CD4-positive, alpha-beta T cell treated with Interleukin-15 for 4 hours (primary cell): ENCODE measurements at places on chromosomes 13 and 19.

DNA sequence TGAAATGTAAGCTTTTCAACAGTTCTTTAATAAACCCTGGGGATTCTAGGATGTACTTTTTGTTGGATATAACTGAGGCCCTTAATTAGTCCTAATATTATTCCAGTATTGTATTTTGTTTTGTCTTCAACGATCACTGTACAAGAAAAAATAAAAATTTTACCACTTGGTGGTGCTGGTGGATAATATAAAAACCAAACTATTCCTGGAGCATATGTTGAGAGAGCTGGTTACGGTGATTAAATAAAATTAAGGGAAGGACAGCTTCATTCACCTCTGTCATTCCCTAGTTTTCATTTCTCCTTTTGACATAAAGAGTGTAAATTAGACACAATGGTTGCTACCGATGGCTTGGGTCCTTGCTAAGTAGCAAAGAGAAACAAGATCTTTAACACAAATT, 598.6 kb upstream of the PCDH20 start:
- DNase-seq = no peak

DNA sequence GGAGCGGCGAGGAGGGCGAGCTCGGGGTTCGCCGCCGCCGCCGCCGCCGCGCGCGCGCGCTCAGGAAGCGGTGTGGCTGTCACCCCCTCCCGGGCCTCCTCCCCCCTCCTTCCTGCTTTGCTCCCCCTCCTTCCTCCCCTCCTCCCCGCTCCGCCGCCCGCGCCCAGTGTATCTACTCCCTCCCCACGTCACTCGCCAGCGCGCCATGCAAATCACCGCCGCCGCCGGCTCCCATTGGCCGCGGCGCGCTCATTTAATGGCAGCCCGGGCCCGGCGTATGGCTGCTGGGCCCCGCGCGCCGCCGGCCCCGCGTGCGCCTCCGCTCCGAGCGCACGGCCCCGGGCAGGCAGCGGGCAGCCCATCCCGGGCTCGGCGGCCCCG, 335 bp upstream of the SOX1 start:
- peak; percentile 17 for DNase-seq

DNA sequence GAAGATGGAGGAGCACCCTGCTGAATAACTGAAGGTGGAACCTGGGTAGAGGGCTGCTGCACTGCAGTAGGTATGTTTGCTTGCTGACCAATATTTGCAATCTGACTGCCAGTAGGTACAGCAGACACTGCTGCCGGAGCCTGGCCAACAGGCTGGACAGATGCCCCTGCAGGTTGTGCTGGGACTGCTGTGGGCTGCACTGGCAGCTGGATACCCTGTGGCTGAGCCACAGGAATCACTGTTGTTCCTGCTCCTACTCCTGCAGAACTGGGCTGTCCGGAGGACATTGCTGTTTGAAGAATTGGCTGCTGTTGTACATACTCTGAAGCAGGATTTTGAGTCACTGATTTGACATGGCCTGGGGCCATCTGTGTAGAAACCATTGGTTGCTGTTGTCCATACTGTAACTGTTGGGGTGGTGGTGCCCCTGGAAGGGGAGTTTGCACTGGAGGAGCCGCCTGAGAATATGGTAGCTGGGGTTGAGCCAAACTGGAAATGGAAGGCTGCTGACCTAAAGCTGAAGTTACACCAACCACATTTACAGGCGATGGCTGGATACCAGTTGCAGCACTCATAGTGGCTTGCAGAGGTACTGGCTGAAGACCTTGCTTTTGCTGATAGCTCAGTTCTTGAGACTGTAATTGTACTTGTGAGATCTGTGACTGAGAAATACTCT, 2.2 kb downstream of the TSC22D1 start:
- no peak for DNase-seq

DNA sequence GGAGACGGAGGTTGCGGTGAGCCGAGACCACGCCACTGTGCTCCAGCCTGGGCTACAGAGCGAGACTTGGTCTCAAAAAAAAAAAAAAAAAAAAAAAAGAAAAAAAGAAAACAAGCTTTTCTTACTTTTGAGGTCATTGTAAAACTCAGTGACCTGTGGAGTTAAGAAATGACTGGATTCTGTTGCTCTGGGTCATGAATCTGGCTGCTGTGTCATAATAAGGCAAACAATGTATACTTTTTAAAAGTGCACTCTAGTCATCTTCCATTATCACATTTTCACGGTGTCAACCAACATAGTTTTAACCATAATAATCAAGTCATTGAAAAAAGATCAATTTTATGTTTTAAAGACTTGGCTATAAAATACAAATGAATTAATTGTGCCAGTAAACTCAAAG, 1186.6 kb downstream of the DIAPH3 start:
- no peak for DNase-seq

- DNase-seq = no peak
Observed at GRCh38 chr19:4748185-4748584, 24.5 kb upstream of the DPP9 start.

DNA sequence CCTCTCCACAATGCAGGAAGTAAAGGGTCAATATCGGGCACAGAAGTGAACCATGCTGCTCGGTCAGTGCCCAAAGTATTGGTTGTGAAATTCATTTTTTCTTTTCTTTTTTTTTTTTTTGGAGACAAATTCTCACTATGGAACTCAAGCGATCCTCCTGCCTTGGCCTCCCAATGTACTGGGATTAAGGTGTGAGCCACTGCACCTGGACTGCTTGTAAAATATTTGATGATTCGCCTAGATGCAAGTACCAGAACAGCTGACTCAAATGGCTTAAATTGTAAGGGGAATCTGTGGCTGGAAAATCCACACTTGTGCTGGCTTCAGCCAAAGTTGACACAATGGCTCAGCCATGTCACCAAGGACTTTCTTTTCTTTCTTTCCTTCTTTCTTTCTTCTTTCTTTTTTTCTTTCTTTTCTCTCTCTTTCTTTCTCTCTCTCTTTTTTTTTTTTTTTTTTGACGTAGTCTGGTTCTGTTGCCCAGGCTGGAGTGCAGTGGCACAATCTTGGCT, 43.7 kb downstream of the NUMBL start:
- no peak for DNase-seq

- no peak for DNase-seq
Observed at GRCh38 chr19:37452500-37453245, 14.6 kb downstream of the ZNF569 start.

GRCh38 chr13:113361406-113361805, 2.5 kb downstream of the GRTP1 start:
- DNase-seq = no peak

- no peak for DNase-seq
Observed at GRCh38 chr13:73578251-73578875, 519.6 kb downstream of the KLF5 start.

DNA sequence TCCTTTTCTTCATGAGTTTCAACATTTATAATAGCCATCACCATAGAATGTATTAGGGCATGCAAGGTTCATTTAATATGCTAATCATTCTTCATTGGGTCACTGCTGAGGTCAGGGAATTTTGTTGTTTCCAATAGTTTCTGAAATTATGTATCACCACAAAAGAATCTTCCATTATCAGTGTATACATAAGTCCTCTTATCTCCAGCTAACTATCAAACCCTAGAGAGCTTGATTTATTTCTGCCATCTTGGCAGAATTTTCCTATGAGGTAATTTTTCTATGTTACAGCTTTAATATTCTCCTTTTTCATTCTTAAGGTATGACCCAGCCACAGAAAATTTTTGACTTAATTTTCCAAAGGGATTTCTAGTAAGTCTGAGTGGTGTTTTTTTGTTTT, 415.0 kb upstream of the SLITRK1 start:
- DNase-seq = no peak

GRCh38 chr13:98970330-98970729, 7.5 kb downstream of the DOCK9 start:
- DNase-seq = no peak

DNA sequence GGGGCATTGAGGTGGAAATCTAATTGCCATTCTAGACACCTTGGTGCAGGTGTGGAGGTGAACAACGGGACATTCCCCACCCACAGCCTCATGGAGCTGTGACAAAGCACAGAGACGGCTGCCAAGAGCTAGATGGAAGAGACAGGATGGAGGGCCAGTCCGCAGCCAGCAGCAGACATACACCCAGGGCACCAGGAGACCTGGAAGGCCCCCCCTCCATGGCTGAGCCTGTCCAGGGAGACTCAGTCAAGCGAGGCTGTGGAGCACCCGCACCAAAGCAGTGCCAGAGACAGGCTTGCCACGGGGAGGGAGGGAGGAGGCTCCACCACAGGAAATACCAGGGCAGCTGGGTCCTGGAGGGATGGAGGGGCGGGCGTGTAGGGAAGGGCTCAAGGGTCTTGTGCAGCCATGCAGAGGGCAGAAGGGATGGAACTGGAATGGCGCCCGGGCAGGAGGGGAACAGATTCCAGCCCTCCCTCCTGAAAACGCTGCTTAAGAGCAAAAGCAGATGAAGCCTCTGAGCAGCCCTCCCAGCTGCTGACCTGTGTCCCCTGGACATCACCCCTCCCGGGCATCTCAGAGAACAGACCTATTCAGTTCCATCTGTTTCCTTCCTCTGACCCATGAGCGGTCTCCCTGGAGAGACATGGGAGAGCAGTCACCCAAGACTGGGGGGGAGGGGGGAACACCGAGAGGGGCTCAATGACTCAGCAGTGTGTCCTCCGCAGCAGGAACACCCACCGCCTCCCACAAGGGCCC, 14.4 kb downstream of the EPS15L1 start:
- no peak for DNase-seq

- no peak for DNase-seq
Observed at GRCh38 chr19:5424192-5424973, 30.8 kb upstream of the ZNRF4 start.

DNA sequence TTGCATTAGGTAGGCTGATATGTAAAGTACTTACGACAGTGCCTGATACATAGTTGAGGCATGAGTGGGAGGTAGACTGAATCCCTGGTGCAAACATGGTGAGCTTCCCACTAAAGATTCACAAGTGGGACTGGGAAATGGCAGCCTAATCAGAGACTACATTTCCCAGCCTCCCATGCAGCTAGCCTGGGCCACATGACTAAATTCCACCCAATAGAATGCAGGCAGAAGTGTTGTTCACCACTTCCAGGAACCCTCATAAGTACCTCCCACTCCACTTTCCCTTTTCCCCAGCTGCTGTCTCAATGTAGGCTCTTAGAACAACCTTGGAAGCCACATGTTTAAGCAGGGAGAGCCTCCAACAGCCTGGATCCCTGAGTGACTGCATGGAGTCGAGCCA, 104.9 kb downstream of the CACNA1A start:
- no peak for DNase-seq

GRCh38 chr19:16266586-16266942, 58.1 kb upstream of the KLF2 start:
- peak; percentile 84 for DNase-seq

DNA sequence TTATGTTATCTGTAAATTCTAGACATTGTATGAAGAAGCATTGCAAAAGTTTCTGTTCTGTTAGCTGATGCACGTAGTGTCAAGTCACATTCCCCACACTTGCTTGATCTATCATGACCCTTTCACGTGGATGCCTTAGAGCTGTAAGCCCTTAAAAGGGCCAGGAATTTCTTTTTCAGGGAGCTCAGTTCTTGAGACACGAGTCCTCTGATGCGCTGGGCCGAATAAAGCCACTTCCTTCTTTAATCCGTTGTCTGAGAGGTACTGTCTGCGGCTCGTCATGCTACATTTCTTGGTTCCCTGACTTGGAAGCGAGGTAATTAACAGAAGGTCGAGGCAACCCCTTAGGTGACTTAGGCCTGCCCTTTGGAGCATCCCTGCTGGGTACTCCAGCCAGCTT, 5.8 kb downstream of the ZNF816 start:
- no peak for DNase-seq

GRCh38 chr13:66218583-66218982, 1011.6 kb downstream of the PCDH9 start:
- DNase-seq = no peak

DNA sequence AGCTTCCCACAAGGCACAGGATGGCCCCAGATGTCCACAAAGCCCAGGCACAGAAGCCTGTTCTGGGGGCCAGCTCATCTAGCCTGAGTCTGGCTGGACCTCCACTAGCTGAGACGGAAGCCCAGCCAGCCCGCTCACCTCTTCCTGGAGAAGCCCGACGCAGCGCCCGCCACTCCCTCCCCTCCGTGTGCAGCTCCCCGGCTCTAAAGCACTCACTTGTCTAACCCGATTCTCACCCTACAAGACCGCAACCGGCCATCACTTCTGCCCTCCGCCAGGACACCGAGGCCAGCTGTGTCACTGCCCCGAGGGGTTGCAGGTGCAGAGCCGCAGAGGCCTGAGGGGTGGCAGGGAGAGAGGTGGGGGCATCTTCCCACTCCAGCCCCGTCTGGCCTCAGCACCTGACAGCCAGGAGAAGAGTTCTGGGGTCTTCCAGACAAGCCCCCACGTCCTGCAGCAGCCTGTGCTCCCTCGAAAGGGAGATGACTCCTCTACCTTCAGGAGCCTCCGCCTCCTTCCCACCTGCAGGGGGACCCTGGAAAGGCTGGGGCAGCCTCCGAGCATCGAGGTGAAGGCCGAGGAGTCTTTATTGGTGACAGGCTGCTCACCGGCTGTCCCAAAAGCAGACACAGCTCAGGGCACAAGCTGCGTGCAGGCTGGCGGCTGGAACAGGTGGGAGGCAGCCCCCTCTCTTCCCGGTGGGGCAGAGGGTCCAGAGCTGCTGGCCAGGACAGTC, 5.9 kb upstream of the DIRAS1 start:
- no peak for DNase-seq

DNA sequence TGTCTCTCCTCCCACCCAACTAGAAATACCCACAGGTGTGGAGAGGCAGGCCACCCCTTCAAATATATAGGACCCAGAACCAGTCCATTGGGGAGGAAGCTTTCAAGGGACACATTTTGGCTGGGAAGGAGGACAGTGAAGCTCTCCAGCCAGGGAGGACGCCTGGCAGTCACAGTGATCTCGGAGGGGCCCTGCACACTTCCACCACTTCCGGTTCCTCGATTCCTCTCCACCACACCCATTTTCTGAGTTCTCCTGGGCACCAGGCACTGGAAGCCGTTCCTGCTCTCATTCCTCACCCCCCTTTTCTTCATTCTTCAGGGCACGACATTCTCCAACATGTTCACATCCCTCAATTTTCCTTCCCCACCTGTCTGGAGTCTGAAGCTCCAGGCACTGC, 30.4 kb upstream of the CEACAM21 start:
- no peak for DNase-seq

DNA sequence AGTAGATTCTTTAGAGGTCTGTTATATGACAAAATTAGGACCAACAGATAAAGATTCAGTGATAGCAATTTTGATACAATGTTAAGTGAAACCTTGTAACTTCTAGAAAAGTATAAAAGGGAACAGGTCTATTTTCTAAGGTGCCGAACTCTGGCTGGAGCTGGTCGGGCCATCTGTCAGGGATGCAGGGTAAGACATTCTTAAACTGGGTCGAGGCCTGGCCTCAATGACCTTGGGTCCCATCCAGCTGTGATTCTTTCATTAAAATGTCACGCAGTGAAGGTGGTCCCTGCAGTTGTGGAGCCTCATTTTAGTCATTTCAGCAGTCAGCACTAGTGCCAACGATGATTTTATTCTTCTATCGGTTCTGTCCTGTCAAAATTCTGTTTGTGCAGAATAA, 271.9 kb upstream of the SPRY2 start:
- DNase-seq = no peak

GRCh38 chr13:85230691-85231093, 568.5 kb downstream of the SLITRK6 start:
- DNase-seq = no peak

- no peak for DNase-seq
Observed at GRCh38 chr19:6588508-6589345, 2.2 kb downstream of the CD70 start.

GRCh38 chr19:3851254-3852176, 17.3 kb downstream of the ZFR2 start:
- DNase-seq = no peak

- no peak for DNase-seq
Observed at GRCh38 chr19:7710616-7711015, 8.7 kb upstream of the FCER2 start.
